Activated CD4-positive, alpha-beta T cell treated with anti-CD3 and anti-CD28 coated beads, Interleukin-10, Interleukin-2, amounts not matched to agents 100 ng/mL and 50 ng/mL, durations not matched to agents 16 hours and 8 hours (primary cell): ENCODE measurements at places on chromosomes 6 and 20.

- peak; percentile 25 for DNase-seq
These were observed 253.2 kb downstream of the SOX4 start for GRCh38 chr6:21846541-21847451.

DNA sequence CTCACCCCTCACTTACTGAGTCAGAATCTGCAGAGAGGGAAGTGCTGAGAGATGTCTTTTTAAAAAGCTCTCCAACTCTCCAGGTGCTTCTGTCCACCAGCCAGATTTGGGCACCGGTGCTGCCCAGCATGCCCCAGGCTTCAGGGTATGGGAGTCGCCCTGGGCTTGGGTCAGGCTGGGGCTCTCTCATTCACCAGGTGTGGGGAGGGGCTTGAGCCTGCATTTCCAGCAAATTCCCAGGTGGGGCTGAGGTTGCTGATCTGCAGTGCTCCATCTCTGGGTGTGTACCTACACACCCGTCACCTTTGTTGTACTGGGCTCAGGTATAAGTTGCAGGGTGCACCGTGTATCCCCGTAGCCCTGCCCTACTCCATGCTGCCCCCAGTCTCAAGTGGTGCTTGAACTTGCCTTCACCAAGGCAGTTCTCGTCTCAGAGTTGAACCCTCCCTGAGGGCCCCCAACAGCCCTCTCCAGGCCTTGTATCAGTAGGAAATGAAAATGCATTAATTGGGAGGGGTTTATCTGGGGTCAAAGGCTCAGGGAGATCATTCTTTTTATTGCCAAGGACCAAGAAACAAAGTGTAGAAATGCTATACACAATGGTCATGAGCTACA lies 23.5 kb downstream of the PPP1R3G start:
- DNase-seq, result no peak

DNA sequence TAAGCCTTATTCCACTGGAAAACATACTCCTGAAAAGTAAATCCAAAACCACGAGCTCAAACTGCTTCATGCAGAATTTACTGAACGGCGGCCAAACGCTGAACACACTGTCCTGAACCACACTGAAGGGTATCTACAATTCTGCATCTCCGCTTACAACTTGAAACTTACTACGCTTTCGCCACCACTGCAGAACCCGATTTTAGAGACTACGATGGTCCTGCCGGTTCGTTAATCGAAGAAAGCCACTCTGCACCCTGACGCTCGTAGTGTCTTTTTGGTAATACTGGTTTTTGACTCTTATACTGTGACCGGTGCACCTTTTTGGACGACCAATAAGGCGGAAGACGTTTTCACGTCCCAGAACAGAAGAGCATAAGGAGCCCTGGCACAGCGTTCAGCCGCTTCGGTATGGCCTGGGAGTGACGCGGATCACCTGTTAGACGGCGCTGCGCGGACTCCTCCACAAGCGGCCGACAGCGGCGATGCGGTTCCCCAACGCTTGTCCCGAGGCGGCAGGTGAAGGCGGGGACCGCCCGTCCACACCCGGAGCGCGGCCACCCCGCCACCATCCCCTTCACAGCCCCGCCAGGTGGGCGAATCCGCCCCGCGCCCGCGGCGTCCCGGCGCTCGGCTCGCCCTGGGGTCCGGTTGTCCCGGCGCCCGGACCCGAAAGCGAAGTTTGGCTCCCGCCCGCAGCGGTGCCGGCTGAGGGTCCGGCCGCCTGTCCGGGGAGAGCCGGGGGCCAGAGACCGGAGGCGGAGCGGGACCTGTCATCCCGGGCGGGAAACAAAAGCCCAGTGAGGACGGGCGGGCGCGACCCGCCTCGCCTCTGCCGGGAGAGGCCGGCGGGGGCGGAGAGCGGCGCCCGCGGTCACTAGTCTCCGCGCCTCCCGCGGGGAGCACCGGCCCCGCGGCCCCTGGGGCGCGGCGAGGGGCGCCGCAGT lies 784 bp downstream of the FKBP5 start:
- DNase-seq, result peak; percentile 76

GRCh38 chr6:5199283-5199682 lies 61.5 kb downstream of the LYRM4 start:
- peak; percentile 77 for DNase-seq
